Activated B cell treated with CpG ODN at 0.5 μM for 24 hours (primary cell): ENCODE measurements at places on chromosomes 3 and 15. TPM values are rescaled to one million over a fixed set of nuclear protein-coding genes. Genes with fewer than 3 reads are reported as not detected.

GRCh38 chr15:96132126-96132525 lies 198.4 kb upstream of the NR2F2 start:
- DNase-seq: no peak

DNA sequence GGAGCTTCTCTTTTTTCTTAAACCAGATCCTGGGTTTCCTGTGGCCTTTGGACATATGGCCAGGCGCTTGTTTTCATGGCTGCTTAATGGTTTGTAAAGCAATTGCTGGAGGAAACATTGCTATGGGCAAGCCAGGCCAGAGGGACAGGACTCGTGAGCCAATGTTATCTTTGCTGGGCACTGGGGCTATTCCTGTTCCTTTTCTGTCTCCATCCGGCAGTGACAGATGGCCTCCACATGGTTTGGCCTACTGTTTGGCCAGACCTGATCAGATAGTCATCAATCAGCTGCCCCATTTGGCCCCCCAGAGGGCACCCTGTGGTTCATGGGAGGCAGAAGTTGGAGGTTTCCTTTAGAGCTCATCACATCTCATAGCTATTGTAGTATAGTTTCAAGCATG lies 326.1 kb upstream of the ROPN1 start:
- DNase-seq: no peak

DNA sequence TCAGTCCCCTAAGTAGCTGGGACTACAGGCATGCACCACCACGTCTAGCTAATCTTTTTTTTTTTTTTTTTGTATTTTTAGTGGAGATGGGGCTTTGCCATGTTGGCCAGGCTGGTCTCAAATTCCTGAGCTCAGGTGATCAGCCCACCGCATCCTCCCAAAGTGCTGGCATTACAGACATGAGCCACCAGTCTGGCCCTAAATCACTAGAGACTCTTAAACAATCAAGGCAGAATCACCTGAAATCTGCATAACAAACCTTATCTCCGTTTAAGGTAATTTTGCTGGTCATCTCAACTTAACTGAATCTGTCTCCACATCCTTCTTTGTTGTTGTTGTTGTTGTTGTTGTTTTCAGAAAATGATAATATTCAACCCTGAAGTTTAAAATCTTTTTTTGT lies 5.6 kb upstream of the TRMT10C start:
- DNase-seq: no peak

- no peak for DNase-seq
Observed at GRCh38 chr3:192082730-192083660, 622.0 kb downstream of the PYDC2 start.

DNA sequence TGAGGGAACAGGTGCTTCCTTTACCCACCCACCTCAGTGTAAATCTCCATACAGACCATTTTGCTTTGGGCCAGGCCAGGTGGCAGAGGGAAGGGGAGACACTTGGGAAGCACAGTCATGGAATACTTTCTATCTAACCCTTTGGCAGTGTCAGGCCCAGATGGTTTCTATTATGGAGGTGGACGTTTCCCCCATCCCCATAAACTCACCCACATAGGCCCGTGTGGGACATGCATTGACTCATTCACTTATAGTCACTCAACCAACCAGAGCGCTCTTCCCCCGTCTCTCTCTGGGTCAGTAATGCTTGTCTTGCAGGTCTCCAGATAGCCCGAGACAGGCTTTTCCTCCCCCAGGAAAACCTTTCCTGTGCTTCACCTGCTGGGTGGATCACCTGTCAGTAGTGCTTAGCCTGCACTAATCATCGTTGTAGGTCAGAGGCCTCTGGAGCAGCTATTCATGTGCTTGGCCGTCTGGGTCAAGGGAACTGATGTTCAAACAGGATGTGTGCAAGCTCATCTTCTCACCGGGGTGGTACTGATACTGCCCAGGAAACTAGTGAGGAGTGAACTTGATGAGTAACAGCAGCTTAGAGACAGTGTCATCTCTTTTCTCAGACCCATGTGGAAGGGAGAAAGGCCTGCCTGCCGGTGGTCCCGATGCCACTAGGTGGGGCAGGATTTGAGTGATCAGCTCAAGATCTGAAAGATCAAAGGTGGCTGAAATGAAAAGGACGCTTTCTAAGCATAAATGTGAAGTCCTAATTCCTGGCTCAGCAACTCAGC lies 67.1 kb downstream of the CEMIP start:
- DNase-seq: no peak

GRCh38 chr3:31404871-31405270 lies 127.9 kb upstream of the STT3B start:
- DNase-seq: no peak

PRRT3 gene
- 4.2 and 4.3 TPM in 2 replicates for total RNA-seq

NSMCE3 gene
- 10.1 and 10.4 TPM in 2 replicates for total RNA-seq
